Bladder microvascular endothelial cell (primary cell): ENCODE measurements at places on chromosomes 2 and 18. TPM values are rescaled to one million over a fixed set of nuclear protein-coding genes. Genes with fewer than 3 reads are reported as not detected.

RIT2 gene
- total RNA-seq, result not detected in 2 replicates

CD302 gene
- 4.2 and 11.6 TPM in 2 replicates for total RNA-seq

MLPH gene
- 0.19 and 0.81 TPM in 2 replicates for total RNA-seq

GPR75 gene
- total RNA-seq, result 0.65 and 3.5 TPM in 2 replicates

FKBP7 gene
- total RNA-seq, result 7.3 and 24.2 TPM in 2 replicates

ALPP gene
- not detected in 2 replicates for total RNA-seq
